Uterus (tissue), 4 donors: ENCODE measurements at places on chromosomes 12 and 14. TPM values are rescaled to one million over a fixed set of nuclear protein-coding genes. Genes with fewer than 3 reads are reported as not detected.

The LRTM2 gene
- total RNA-seq, result not detected

The SMOC1 gene
- 2.0 TPM for total RNA-seq

The TMEM121 gene
- total RNA-seq, result 42.1 TPM

The LBHD2 gene
- total RNA-seq, result not detected

The C3AR1 gene
- 4.2 TPM for total RNA-seq

The E2F7 gene
- not detected for total RNA-seq

The BCL2L14 gene
- not detected for total RNA-seq

The RNF10 gene
- total RNA-seq, result 53.8 TPM

The NRIP2 gene
- 4.5 TPM for total RNA-seq

The RNFT2 gene
- 4.7 TPM for total RNA-seq

The DIO3 gene
- total RNA-seq, result 5.9 TPM

The RFC5 gene
- total RNA-seq, result 16.9 TPM

The SLC16A7 gene
- total RNA-seq, result 32.4 TPM

The P2RX2 gene
- total RNA-seq, result not detected

The TAS2R13 gene
- 3.8 TPM for total RNA-seq

The SYNE3 gene
- total RNA-seq, result 36.1 TPM

The SLC41A2 gene
- 52.6 TPM for total RNA-seq

The FBXO33 gene
- 12.1 TPM for total RNA-seq

The CYP46A1 gene
- 6.4 TPM for total RNA-seq

The NAV3 gene
- 33.9 TPM for total RNA-seq

The TAS2R50 gene
- total RNA-seq, result 20.0 TPM

The SERPINA10 gene
- not detected for total RNA-seq
